Fibroblast of villous mesenchyme (primary cell): ENCODE measurements at places on chromosomes 7 and 10. TPM values are rescaled to one million over a fixed set of nuclear protein-coding genes. Genes with fewer than 3 reads are reported as not detected.

- DNase-seq: no peak
These were observed 36.0 kb upstream of the NRP1 start for GRCh38 chr10:33370434-33370930.

GRCh38 chr10:44792119-44792775, 118.9 kb upstream of the TMEM72 start:
- peak; percentile 25 for DNase-seq

- no peak for DNase-seq
These were observed 113.1 kb downstream of the ARL4A start for GRCh38 chr7:12800486-12800885.

GRCh38 chr7:14720785-14721184, 181.8 kb downstream of the DGKB start:
- no peak for DNase-seq

DNA sequence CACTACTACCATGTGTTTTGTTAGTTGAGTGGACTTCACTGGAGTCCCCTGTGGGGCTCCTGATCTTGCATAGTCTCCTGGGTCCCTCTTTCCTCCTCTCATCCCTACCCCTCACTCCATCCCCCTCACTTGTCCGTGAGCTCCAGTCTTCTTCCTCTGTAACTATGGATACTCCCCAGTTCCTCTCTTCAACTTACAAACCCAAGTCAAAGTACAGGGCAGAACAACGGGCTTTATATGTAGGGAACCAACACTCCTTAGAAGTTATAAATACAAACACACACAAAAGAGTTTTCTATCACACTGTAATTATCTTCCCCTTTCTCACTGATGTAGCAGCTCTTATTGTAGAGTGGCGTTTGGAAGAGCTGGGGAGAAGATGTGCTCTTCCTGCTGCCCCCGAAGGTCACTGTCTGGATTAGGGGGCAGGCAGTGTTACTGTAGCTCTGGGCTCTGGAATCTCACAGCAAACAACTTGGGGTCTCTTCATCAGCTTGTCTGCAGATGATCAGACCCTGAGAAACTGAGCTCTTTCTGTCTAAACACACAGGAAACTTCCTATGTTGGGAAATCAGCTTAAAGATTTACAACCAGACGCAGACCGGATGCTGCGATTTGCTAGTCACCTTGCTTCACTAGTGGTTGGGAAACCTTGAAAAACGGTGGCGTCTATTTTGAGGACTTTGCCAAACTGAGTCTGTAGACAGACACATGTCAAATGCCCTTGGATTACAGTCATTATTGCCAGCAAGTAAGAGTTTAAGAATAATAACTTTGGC, 13.6 kb downstream of the SNX10 start:
- DNase-seq: peak; percentile 58

GRCh38 chr10:35540296-35541164, 64.6 kb upstream of the GJD4 start:
- no peak for DNase-seq

- no peak for DNase-seq
These were observed 6.7 kb upstream of the PILRA start for GRCh38 chr7:100366411-100367250.

GRCh38 chr7:26562841-26563240, 271.2 kb downstream of the SNX10 start:
- no peak for DNase-seq

DNA sequence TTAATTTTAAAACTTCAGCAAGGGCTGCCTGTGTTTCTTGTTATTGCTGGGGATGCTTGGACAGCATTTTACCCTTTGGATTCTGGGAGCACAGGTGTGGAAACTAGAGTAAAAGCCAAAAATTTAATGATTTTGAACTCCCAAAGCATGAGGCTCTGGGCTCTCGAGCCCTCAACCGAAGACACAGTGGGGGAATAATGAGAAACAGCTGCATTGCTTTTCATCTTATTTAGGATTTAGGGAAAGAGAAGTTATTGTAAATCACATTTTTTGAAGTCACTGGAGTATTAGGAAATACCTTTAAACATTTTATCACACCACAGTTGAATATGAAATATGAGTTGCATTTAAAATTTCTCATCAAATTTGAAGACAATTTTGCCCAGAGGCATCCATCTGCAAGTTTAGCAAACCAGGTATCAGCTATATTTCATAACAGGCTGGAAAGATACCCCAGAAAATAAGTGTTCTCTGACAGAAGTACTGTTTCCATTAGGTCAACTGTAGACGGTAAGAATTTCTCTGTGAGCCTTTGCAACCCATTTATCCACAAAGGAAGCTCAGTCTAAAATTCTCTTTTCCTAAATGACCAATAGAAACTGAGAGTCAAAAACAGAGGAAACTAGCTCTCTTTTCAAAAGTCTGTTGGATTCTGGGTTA, 290.6 kb upstream of the PHYHIPL start:
- DNase-seq: no peak

DNA sequence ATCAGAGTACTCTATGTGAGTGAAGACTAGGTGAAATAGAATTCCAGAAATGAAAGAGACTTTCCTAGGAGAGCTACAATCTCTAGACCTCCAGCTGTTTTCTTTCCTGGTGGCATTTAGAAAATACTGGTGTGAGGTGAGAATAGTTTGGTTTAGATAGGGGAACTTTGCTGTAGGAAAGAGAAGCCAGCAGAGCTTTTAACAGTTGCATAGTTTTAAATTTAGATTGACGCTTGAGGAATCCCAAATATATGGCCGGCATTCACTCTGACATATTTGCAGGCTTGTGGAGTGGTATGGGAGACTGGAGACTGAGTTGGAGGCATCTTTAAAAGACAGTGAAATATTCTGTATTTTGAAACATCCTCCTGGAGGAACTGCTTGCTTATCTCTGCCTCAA, 94.3 kb upstream of the ETV1 start:
- no peak for DNase-seq

GRCh38 chr7:14902589-14903067, at the start of gene DGKB:
TSS of gene DGKB (minus strand) at chr7:14902751.
- DNase-seq: peak; percentile 11

DNA sequence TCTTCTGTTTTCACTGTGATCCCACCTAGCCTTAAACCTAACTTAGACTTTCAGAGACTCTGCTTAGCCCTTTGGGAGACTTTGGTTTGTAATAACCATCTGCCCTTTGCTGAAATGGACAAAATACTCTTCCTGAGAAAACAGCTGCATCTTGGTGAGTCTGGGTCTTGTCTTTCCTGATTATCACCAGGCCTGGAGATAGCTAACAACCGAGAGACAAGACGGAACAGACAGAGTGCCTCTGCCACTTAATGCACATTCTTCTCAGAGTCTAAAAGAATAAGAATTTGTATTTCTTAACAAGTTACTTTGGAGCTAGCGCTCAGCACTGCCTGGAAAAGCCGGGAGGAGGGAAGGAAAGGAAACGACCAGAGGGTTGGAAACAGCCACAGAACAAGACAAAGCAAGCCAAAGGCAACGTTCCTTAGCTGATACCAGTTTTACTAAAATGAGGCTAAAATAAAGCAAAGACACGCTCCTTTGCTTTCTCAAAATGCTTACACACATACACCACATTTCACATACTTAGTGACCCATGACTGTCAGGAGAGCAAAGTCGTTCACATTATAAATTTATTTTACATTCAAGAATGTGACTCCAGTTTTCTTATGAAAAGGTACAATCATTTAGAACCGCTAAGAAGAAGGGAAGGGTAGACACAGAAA, 70.3 kb upstream of the DGKI start:
- DNase-seq: peak; percentile 74

GRCh38 chr7:51312951-51313737, 3.5 kb downstream of the COBL start:
- DNase-seq: no peak

- DNase-seq: no peak
These were observed 30.3 kb downstream of the PTN start for GRCh38 chr7:137313201-137313600.

- DNase-seq: peak; percentile 14
These were observed 88.9 kb downstream of the IPMK start for GRCh38 chr10:58178811-58179210.

GRCh38 chr7:121097577-121097976, 109.1 kb downstream of the CPED1 start:
- no peak for DNase-seq

- DNase-seq: no peak
These were observed 228.6 kb downstream of the ELFN1 start for GRCh38 chr7:1898628-1899185.

- DNase-seq: no peak
These were observed 31.8 kb downstream of the LMBR1 start for GRCh38 chr7:156861212-156861611.

GRCh38 chr10:21326594-21327288, 198.7 kb downstream of the SKIDA1 start:
- DNase-seq: no peak

DNA sequence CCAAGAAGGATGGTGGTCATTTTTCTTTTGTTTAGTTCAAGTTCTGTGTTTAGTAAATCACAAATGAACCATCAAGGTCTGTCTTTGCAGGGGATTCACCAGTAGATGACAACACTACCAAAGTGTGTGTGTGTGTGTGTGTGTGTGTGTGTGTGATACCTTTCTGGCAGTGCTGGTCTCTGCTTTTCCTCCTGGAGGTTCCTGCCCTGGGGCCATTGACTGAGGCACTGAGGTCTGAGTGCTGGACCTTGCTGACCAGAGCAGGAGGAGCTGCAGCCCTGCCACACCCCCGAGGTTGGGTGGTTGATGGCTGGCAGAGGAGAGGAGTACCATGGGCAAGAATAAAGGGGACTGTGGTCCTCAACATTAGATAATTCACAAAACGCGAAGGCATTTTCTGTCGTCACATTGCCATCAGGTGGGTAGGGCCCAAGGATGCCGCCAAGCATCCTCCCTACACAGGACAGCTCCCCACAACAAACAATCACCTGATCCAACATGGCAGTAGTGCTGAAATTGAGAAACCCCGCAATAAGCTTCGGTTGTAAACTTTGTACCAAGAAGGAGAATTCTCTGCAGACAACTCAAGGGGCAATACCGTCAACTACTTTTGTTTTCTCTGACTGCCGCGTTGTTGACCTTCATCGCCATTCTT, 49.5 kb upstream of the PRSS58 start:
- no peak for DNase-seq

- DNase-seq: no peak
These were observed 127.8 kb downstream of the CELF2 start for GRCh38 chr10:11145495-11145855.

- DNase-seq: peak; percentile 64
These were observed 20.8 kb downstream of the SCRN1 start for GRCh38 chr7:29968683-29969395.

DNA sequence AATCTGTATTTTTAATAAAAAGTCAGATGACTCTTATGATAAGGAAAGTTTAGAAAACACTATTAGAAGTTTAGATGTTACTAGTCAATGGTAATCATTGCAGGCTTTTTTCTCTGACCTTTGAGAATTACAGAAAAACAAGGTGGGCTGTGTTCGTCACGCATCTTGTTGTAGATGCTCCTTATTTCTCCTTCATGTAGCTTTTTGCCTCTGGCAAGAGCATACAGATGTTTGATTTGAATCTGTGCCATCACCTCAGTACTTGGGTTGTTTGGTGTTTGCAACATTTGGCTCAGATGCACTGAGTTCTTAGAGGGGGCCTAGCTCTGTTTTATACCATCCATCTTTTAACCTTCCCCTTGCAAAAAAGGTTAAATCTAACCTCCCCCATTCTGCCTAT, 11.5 kb downstream of the TAS2R16 start:
- peak; percentile 51 for DNase-seq

GRCh38 chr7:149870701-149871483, 2.9 kb upstream of the ATP6V0E2 start:
- no peak for DNase-seq

DNA sequence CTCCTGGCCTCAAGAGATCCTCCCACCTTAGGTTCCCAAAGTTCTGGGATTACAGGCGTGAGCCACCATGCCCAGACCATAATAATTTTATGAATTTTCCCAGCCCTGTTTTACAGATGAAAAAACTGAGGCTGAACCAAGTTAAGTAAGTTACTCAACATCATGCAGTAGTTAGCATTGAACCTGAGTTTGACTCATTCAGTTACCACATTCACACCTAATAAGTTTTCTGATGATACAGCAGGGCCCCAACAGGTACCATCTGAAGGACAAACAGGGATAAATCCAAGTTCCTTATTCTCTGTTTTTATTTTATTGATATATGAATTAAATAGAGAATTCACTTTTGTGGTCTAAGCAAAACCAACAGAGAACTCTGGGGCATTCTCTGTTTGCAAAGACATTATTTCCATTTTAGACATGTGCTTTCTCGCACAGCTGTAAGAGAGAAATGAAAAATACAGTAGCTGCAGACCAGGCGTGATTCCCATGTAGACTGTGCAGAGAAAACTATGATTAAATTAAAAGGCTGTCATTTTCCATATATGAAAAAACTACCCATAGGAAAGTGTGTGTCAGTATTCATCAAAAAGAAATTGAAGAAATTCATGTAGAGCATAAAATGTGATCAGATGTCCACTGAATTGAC, 26.6 kb downstream of the APBB1IP start:
- no peak for DNase-seq

DNA sequence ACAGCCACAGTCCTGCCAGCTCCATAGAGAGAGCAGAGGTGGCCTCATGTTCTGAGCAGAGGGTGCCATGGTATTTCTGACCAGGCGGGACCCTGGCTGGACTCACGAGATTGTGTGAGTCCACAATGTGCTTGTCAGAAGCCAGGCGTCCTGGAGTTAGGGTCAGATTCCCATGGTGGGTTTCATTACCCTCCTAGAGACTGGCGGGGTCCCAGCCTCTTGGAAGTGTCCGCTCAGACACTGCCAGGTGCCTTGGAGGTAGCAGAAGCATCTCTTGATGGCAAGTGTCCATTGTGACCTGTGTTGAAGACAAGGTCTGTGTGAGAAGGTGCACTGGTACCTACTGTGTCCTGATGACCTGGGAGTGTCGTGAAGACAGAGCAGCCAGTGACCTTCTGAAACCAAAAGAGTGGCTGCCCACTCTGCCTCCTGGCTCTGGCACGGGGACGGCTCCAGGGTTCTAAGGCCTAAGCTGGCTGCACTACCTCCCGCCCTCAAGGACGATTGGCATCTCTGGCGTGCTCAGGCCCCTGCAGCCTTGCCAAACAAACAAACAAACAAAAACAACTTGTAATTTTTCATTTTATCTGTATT, 56.8 kb downstream of the MGMT start:
- DNase-seq: no peak

GRCh38 chr7:135083005-135083404, 64.9 kb upstream of the TMEM140 start:
- DNase-seq: no peak

DNA sequence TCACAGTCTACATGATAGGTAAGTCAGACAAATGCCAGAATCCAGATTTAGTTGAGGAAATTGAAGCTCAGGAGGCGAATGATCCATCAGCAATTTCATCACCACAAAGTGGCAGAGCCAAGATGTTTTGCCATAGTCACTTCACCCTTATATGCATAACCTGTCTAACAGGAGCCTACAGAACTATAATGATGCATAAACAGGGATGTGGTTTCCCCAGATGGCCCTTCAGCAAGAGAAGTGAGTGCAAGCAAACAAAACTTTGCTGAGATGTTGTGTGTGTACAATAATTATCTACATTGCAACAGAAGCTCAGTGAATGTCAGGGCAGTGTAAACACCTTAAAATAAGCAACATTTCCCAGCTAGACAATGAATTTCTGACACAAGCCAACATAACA, 28.6 kb downstream of the PON3 start:
- DNase-seq: no peak

The METTL27 gene
- total RNA-seq: 1.6 and 2.6 TPM in 2 replicates

The CUEDC2 gene
- 51.0 and 54.8 TPM in 2 replicates for total RNA-seq

The SPACDR gene
- not detected in 2 replicates for total RNA-seq

The SRRM3 gene
- total RNA-seq: 0.43 and 0.64 TPM in 2 replicates

The ZP3 gene
- total RNA-seq: 0.86 and 0.97 TPM in 2 replicates

The EMX2 gene
- 4.5 and 10.8 TPM in 2 replicates for total RNA-seq

The FUOM gene
- total RNA-seq: 7.3 and 13.2 TPM in 2 replicates

The DNAH11 gene
- total RNA-seq: under 0.01 TPM in 2 replicates

The SPAG6 gene
- total RNA-seq: not detected in 2 replicates

The DNA2 gene
- total RNA-seq: 9.7 and 13.0 TPM in 2 replicates

The BCL7B gene
- 27.2 and 30.3 TPM in 2 replicates for total RNA-seq

The GPR146 gene
- total RNA-seq: under 0.01 TPM in 1 of 2 replicates, not detected in the other

The DRGX gene
- not detected in 2 replicates for total RNA-seq
